ENCODE measurements at places on chromosomes 11 and 22.
A peak's percentile ranks its signal among the peaks of the same experiment; 100 is the strongest.

- no peaks in the 10 kb centered on the region for H3K27me3 ChIP-seq
- peaks cover 3% of the 10 kb centered on the region for H3K36me3 ChIP-seq
- no peaks in the 10 kb centered on the region for H3K4me1 ChIP-seq
- H3K27ac ChIP-seq: no peak overlapping the region
- no peak overlapping the region for H3K4me3 ChIP-seq
- DNase-seq: no peak
These were observed 128.3 kb downstream of the CRYBB2 start for GRCh38 chr22:25347752-25348102.

DNA sequence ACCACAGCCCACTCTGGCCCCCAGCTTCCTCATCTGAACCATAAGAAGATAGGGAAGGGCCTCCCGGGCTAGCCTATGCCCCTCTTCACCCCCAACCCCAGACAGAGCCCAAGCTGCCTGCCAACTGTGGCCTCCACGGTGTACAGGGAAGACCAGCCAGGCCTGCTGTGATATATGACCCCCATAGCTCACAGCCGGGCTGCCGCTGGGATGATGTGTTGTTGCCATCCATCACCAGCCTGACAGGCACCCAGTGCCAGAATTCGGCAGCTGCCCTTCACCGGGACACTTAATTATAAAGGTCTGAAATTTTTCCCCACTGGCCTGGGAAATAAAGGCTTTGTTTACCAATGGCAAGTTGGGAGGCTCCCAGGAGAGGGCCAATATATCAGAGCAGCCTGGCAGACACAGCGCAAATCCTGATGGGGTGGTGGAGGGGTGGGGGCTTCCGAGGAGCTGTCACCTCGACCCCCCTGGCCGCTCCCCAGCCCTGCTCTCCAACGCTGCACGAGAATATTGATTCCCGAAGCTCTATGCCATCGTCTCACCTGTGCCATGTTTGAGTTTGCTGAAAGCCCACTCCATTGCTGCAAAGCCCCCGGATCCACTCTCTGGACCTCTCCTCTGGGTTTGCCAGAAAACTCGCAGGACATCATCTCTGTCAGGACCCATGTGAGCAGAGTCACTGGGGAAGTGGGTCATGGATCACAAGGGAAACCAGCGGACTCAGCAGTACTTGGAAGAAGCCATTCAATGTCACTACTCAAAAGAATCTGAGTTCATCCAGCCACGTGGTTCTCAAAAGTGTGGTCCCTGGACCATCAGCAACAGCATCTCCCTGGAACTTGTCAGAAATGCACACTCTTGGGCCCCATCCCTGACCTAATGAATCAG is 296.9 kb downstream of the MN1 start:
- H3K4me1 ChIP-seq: no peaks in the 10 kb centered on the region
- DNase-seq: no peak
- no peaks in the 10 kb centered on the region for H3K27me3 ChIP-seq
- H3K27ac ChIP-seq: no peak overlapping the region
- H3K36me3 ChIP-seq: no peaks in the 10 kb centered on the region

DNA sequence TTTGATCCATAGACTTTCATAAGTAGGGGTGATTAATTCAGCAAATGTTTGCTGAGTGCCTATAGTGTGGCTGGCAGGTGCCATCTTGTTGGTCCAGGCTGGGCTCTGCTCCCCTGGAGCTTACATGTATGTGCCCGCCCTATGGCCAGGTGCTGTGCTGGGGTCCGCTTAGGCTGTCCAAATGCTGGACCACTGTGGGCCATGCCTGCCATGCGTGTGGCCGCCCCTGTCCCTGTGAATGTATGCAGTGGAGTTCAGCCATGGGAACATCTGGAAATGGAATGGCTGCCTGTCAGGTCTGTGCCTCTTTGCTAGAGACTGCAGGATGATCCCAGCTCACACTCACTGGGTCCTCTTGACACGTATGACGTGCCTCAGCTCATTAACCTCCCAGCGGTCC is 594.6 kb downstream of the TBC1D22A start:
- no peaks in the 10 kb centered on the region for H3K4me1 ChIP-seq
- H3K4me3 ChIP-seq: no peak overlapping the region
- no peak overlapping the region for H3K27ac ChIP-seq
- H3K27me3 ChIP-seq: no peaks in the 10 kb centered on the region
- H3K36me3 ChIP-seq: no peaks in the 10 kb centered on the region

GRCh38 chr22:43733138-43733537 is 79.0 kb downstream of the EFCAB6 start:
- DNase-seq: no peak
- H3K36me3 ChIP-seq: no peaks in the 10 kb centered on the region
- H3K4me3 ChIP-seq: no peak overlapping the region
- H3K27ac ChIP-seq: no peak overlapping the region
- H3K4me1 ChIP-seq: no peaks in the 10 kb centered on the region

DNA sequence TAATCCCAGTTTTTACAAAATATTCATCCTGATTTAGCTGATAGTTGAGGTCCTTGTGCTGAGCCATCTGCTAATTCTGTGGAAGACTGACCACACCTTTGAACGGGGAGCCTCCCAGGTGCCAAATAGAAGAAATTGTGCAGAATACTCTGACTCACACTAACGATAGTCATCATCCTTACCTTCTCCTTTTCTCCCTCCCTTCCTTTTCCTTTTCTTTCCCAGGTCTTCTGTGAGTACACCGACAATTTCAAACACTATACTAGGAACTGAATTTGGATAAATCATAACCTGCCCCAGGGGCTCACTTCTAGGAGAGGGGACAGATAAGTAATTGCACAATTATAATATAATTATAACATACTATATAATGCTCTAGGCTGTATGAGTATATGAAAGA is 73.1 kb upstream of the CTSC start:
- H3K4me3 ChIP-seq: no peak overlapping the region
- no peak overlapping the region for H3K27ac ChIP-seq
- no peak for DNase-seq
- H3K4me1 ChIP-seq: peaks cover 28% of the 10 kb centered on the region
- no peaks in the 10 kb centered on the region for H3K27me3 ChIP-seq

GRCh38 chr11:122852074-122852795 is 13.9 kb downstream of the CRTAM start:
- peak overlapping the region; percentile 28 for H3K27ac ChIP-seq
- H3K4me1 ChIP-seq: peaks cover 65% of the 10 kb centered on the region
- H3K27me3 ChIP-seq: no peaks in the 10 kb centered on the region
- no peaks in the 10 kb centered on the region for H3K36me3 ChIP-seq

GRCh38 chr11:5223686-5224085 is 3.2 kb downstream of the HBB start:
- DNase-seq: no peak
- H3K4me1 ChIP-seq: no peaks in the 10 kb centered on the region
- no peak overlapping the region for H3K27ac ChIP-seq
- H3K27me3 ChIP-seq: no peaks in the 10 kb centered on the region
- H3K4me3 ChIP-seq: no peak overlapping the region

GRCh38 chr11:65491614-65492386 is 7.0 kb upstream of the MALAT1 start:
- H3K27ac ChIP-seq: peak overlapping the region; percentile 76
- H3K36me3 ChIP-seq: no peaks in the 10 kb centered on the region
- H3K4me1 ChIP-seq: peaks cover 11% of the 10 kb centered on the region

DNA sequence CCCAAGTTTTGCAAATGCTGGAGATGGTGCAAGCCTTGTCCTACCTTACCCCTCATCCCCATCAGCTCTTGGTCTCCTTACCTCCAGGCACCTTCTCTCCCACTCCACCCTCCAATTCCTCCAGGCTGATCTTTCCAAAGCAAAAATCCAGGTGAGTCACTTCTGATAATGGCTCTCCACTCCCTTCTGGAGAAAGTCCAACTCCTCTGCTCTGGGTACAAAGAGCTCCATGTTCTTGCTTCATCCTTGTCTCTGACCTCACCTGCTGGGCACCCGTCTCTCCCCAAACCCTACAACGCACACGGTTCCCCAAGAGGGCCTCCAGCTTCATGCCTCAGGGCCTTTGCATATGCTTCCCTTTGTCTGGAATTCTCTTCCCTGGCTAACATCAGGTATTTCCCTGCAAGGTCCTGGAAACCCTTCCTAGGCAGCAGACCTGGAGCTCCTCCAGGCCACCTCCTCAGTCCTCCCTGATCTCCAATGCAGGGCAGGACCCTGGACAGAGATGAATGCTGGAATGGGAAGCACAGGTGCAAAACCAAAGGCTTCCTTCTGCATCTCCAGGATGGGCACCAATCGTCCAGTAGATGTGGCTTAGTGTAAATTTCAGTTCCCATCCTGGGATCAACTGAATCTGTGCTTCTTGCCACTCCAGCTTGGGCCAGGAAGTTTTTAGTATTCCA is 22.7 kb downstream of the IFT27 start:
- H3K4me3 ChIP-seq: no peak overlapping the region
- no peaks in the 10 kb centered on the region for H3K27me3 ChIP-seq
- no peak overlapping the region for H3K27ac ChIP-seq
- H3K36me3 ChIP-seq: no peaks in the 10 kb centered on the region

- no peak for DNase-seq
- H3K36me3 ChIP-seq: no peaks in the 10 kb centered on the region
- H3K27me3 ChIP-seq: no peaks in the 10 kb centered on the region
- H3K4me3 ChIP-seq: no peak overlapping the region
- H3K27ac ChIP-seq: no peak overlapping the region
- no peaks in the 10 kb centered on the region for H3K4me1 ChIP-seq
These were observed 292.5 kb downstream of the TMEM135 start for GRCh38 chr11:87330187-87330601.

DNA sequence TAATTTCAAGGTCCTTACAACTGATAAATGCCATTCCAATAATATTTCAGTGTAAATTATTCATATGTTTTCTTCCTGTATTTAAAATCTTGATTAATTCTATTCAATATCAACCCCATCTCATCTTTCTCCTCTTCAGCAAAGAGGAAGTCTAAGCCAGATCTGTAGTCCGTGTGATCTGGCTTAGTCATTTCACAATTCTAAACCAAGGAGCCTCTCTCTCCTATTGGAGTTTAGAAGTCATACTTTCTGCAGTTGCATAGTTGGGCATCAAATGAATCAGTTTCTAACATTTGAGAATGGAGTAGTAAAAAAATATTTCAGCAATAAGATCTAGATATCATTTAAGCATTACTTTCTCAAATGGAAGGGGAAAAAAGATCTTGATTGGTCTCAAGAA is 354.9 kb downstream of the JRKL start:
- H3K4me1 ChIP-seq: no peaks in the 10 kb centered on the region
- H3K36me3 ChIP-seq: no peaks in the 10 kb centered on the region
- H3K4me3 ChIP-seq: no peak overlapping the region
- H3K27me3 ChIP-seq: no peaks in the 10 kb centered on the region

GRCh38 chr11:71446942-71447688 is 1.1 kb downstream of the DHCR7 start:
- H3K36me3 ChIP-seq: no peaks in the 10 kb centered on the region
- DNase-seq: no peak
- H3K4me1 ChIP-seq: peaks cover 33% of the 10 kb centered on the region
- H3K4me3 ChIP-seq: peak overlapping the region; percentile 90
- H3K27me3 ChIP-seq: no peaks in the 10 kb centered on the region

DNA sequence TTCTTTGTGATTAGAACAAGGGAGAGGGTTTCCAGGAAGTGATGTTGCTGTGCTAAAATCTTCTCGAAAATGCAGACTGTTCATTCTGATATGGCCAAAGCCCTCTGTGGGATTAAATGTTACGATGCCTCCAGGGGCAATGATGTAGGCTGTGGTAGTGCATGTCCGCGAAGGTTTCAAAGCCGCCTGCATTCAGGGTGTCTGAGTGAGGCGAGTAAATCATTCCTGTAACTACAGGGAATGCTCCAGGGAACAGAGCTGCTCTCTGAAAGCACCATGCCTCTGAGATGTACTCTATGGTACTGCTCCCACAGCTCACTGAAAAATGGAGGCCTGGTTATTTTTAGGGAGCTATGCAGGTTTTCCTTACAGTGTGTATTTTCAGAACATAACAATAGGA is 21.2 kb downstream of the PDGFD start:
- H3K4me3 ChIP-seq: no peak overlapping the region
- no peaks in the 10 kb centered on the region for H3K36me3 ChIP-seq
- no peak overlapping the region for H3K27ac ChIP-seq
- no peaks in the 10 kb centered on the region for H3K27me3 ChIP-seq
